Left renal cortex interstitium (tissue), 4 donors: ENCODE measurements at places on chromosomes 1 and 21. TPM values are rescaled to one million over a fixed set of nuclear protein-coding genes. Genes with fewer than 3 reads are reported as not detected.

The CFHR1 gene
- polyA plus RNA-seq: 0.37 TPM

The GRIK3 gene
- polyA plus RNA-seq: 3.6 TPM

The LYPD8 gene
- polyA plus RNA-seq: 0.09 TPM

The PLA2G2F gene
- 0.14 TPM for polyA plus RNA-seq

The PGLYRP3 gene
- not detected for polyA plus RNA-seq

- no peak for DNase-seq
Observed at GRCh38 chr1:168180148-168180524, 1.4 kb downstream of the TIPRL start.

- no peak for DNase-seq
Observed at GRCh38 chr1:98557895-98558294, 103.6 kb upstream of the SNX7 start.

DNA sequence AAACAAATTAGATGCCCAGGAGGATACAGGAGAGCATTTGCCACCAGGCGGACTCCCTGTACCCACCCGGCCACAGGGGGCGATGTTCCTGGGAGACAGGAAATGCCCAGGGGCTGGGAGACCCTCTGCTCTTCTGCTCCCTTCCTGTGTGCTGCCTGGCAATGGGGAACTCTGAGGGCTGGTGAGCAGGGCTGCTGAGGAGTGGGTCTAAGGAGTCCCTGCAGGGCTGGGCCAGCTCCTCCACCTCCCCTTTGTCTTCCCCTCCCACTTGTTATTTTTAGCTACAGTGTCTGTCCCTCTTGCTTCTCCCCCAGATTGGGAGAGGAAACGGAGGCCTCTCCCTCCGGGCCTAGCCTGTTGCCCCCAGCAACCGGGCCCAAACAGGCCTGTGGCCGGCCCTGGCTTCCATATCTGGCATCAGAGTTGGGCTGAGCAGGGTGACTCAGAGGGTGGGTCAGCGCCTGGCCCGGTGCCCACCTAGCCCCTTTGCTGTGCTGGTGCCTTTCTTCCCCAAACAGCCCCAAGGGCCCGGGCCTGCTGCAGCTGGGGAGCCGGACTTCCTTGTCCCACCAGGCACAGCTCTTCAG, 11.6 kb downstream of the LMNA start:
- no peak for DNase-seq

DNA sequence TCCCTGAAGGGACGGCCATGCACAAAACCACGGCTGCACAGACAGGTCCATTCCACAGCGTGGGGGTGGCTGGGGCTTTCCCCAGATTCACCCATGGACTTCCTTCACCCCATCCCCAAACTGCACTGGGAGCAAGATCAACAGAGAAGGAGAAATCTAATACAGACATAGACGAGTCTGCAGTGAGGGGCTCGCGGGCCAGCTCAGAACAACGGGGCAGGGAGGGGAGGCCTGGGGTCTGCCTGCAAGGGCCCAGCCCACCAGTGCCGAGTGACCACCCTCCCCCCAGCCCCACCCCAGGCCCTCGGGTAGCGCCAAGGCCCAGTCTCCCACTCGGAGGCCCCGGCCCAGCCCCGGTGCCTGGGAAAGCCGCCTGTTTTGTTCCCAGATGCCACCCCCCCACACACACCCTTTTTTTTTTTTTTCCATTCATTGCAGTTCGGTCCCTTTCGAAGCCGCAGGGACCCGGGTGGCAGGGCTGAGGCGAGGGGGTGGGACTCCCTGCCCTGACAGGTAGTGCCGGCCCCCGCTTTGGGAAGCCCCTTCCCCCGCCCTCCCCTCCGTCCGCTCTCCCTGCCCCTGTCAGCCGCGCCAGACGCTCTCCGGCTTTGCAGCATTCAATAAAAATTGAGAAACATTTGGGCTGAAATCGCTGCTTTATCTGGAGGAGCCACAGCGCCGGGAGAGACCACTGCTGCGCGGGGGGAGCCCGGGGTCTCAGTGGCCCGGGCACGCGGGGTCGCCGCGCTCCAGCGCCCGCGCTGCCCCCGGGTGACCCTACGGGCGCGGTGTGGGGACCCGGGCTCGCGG, 543 bp upstream of the EPHB2 start:
- DNase-seq: no peak
